ENCODE measurements at places on chromosomes 3 and 15.

DNA sequence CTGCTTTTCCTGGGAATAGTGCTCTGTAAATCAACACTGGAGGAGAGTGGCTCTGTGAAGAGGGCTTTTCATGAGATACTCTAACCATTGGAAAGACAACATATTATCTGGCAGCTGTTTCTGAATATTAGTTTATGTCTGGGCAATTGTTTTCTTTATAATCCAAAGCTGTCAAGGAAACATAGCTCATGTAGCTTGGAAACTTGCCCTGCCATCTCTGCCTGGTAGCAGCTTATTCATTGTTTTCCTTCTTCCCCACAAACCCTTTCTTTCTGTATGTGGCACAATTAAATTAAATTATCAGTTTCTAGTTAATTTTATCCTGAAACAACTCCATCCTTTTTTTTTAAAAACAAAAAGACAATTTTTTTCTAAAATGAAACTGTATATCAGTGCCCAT lies 160.0 kb downstream of the EDEM1 start:
- DNase-seq: no peak

DNA sequence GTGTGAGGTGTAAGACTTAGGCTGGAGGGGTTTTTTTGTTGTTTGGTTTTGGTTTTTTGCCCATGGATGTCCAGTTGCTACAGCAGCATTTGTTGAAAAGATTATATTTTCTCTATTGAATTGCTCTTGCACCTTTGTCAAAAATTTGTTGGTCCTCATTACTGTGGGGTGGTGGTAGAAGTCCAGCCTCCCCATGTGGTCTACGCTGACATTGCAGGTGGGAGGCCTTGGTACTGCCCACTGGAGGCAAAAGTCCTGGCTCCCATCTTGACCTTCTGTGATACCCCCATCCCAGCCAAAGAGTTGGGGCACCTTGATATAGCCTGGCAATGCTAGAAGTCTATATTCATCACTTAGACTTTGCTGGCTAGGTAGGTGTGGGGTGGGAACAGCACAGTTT lies 5.4 kb upstream of the RAB6B start:
- DNase-seq: no peak

DNA sequence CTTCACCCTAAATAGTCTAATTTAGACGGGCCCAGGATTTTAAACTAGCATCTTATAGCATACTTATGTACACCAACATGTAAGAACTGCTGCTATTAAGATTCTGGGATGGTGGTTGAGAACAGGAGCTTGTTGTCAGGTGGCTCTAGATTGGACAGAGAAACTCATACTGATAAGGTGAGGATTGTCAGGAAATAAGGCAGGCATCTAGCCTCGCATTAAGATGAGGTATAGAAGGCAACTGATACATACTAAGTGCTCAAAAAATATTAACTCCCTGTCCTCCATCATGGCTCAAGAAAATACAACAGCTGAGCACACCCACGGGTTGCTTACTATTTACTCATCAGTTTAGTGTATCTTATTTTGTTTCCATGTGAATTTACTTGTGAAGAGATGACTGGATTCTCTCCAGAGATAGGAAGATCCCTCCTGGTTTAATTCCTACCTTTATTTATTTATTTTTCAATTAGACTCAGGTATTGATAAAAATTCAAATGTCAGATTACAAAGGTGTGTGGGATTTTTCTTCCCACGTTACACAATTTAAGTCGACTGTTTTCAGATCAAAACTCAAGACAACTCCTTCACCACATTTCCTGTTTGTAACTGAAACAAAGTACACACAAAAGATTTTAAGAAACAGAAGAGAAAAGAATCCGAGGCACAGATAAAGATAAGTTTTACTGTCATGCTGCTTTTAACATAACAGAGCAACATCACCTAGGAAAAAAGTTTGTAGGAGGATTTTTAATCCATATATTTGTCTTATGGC lies at the start of gene TRAT1:
Gene TRAT1, plus strand, starts transcription at position 664 of the 775 bp plus-strand sequence. CDS start 142 bp downstream, outside the sequence.
- DNase-seq: no peak

DNA sequence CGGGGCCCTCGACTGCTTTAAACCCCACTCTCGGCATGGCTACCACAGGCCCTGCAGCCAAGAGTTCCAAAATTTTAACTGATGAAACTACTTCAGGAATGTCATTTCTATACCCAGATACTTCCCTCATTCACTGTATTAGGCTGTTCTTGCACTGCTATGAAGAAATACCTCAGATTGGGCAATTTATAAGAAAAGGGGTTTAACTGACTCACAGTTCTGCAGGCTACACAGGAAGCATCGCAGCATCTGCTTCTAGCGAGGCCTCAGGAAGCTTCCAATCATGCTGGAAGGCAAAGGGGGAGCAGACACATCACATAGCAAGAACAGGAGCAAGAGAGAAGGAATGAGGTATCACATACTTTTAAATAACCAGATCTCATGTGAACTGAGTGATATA lies 21.6 kb upstream of the ALCAM start:
- DNase-seq: no peak

DNA sequence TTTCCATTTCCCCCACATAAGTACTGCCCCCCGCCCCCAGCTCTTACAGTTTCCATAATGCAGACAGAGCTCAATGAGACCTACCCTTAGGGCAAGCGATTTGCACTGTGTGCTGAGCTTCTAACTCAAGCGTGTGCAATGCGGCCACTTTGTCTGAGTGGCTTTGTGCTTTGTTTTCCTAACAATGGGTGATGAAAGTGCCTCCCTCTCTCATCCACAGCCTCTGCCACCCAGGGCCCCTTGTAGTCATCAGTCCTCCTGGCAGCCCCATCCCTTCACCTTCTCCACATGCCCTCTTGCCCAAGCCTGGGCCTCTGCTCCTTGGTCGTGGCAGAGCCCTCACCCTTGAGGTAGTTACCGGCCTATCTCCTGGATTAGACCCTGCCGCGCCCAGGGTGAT lies 17.2 kb downstream of the DAPK2 start:
- DNase-seq: no peak
